ENCODE measurements at places on chromosomes 6 and 20. TPM values are rescaled to one million over a fixed set of nuclear protein-coding genes. Genes with fewer than 3 reads are reported as not detected.

PDE10A gene
- 27.8 TPM for total RNA-seq

APOM gene
- total RNA-seq = 2.0 TPM

GRCh38 chr6:166928644-166929541, 27.5 kb downstream of the RNASET2 start:
- DNase-seq = no peak

- no peak for DNase-seq
These were observed 610.9 kb upstream of the MAN1A1 start for GRCh38 chr6:119960456-119960855.

- DNase-seq = no peak
These were observed 70.9 kb downstream of the ARID1B start for GRCh38 chr6:156848123-156848522.

GRCh38 chr20:37519508-37520418, 1.3 kb upstream of the NNAT start:
- DNase-seq = peak; percentile 68

DNA sequence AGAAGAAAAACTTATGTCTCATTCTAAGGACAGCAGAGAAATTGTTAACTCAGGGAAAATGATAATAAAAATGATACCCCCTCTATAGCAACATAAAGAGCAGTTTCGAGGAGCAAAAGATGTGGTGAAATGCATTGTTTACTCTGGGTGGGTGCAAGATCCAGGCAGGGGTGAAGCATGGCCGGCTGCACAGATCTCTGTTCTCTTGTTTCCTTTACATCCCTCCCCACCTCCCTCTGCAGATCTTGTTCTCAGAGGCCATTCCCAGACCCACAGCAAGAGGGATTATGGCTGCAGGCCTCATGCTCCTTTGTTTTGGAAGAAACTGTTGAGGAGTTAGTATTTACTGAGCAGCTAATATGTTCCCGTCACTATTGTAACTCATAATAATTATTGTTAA, 1.8 kb downstream of the BTN3A1 start:
- DNase-seq = no peak

GRCh38 chr6:67898875-67899274, 736.2 kb upstream of the ADGRB3 start:
- no peak for DNase-seq

Data from endodermal cell (in vitro differentiated cells).